Motor neuron (in vitro differentiated cells): ENCODE measurements at places on chromosomes 11 and 22. TPM values are rescaled to one million over a fixed set of nuclear protein-coding genes. Genes with fewer than 3 reads are reported as not detected.

DNA sequence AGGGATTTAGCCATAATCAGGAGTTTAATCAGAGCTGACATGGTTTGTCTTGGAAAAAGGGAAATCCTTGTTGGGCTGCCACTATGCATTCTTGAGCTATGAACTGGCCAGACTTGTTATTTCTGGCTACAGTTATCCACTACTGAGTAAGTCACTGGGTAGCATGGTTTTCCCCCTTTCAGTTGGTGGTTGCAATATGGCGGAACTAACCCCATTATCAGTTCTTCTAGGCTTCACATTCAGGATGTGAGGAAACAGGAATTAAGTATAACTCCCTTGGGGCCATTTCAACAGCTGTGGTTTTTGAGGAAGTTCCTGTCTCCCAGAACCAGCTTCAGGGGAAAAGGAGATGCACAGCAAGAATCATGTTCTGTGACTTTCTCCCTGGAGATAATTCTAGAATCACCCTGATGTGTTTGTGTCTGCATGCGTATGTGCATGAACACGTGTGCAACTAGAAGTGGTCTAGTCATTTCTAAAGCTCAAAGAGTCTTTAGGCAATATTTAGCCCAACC is 103.0 kb upstream of the CD44 start:
- no peak for ATAC-seq

GRCh38 chr11:64652586-64653387 is 61.8 kb downstream of the SLC22A12 start:
- ATAC-seq, result peak; percentile 95

- ATAC-seq, result peak; percentile 79
These were observed 35.7 kb upstream of the DKK3 start for GRCh38 chr11:12043959-12044791.

- no peak for ATAC-seq
These were observed 187.8 kb downstream of the HIPK3 start for GRCh38 chr11:33444835-33445594.

- ATAC-seq, result no peak
These were observed 53.8 kb downstream of the PAX6 start for GRCh38 chr11:31757260-31757835.

DNA sequence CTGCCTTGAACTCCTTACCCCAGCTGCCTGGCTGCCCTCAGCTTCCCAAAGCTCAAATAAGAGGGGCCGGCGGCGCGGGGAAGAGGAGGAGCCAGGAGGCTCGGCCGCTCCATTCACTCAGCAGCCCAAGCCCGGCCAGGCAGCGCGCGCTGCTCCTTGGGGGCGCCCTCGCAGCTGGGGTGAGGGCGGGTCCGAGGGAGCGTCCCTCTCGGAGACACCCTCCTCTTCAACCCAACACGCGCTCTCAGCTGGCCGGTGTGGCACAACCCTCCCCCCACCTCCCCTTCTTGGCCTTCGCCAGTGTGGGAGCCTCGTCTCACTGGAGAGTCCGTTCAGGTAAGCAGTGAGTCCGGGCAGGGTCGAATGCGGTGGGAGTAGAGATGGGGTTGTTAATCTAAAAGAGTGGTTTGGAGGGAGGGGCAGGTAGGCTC is at the start of gene WT1:
Gene WT1 (minus strand): TSS at position 29 of the 431 bp plus-strand sequence.
- ATAC-seq, result peak; percentile 13

GRCh38 chr11:46290598-46291309 is 13.3 kb downstream of the CREB3L1 start:
- peak; percentile 42 for ATAC-seq

DNA sequence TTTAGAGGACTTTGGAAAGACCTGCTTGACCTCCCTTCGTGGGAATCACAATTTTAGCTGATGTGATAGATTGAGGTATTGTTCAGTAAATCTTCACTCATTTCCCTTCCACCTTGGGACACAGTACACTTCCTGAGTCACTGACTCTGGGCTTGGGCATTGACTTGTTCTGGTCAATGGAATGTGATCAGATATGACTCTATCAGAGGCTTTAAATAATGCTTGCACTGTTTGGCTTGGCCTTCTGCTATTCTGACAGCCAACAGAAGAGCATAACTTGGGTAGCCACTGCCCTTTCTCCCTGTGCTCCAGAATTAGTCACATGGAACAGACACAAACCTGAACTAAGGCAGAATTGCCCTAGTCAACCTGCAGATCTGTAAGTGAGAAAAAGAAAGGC is 12.5 kb downstream of the PRR5L start:
- no peak for ATAC-seq

GRCh38 chr22:25062386-25063085 is 110.0 kb downstream of the KIAA1671 start:
- no peak for ATAC-seq

DNA sequence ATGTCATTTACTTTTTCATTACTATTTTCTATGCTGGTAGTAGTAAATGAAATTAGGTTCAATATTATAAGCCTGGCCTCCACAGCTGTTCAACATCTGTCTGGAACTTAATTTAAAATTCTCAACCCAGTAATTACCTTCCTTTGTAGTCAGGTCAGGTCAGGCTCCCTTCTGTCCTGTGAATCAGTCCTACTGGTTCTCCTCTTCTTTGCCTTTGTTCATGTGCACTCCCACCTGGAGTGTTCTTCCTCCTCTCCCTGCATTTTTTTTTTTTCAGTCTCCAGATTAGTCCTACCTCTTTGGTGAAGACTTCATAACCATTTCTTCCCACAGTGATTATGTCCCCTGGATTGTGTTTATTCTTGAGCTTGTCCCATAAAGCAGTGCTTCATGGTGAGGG is 67.9 kb downstream of the DKK3 start:
- ATAC-seq, result no peak

Gene CRYBB3
- not detected in 2 replicates for total RNA-seq

Gene CTSW
- 0.95 and 1.6 TPM in 2 replicates for total RNA-seq
